ENCODE measurements at places on chromosomes 12 and 14.

- peak; percentile 60 for DNase-seq
These were observed 877 bp downstream of the BAG5 start for GRCh38 chr14:103561381-103562178.

GRCh38 chr14:73014105-73014504, 12.8 kb downstream of the ZFYVE1 start:
- no peak for DNase-seq

DNA sequence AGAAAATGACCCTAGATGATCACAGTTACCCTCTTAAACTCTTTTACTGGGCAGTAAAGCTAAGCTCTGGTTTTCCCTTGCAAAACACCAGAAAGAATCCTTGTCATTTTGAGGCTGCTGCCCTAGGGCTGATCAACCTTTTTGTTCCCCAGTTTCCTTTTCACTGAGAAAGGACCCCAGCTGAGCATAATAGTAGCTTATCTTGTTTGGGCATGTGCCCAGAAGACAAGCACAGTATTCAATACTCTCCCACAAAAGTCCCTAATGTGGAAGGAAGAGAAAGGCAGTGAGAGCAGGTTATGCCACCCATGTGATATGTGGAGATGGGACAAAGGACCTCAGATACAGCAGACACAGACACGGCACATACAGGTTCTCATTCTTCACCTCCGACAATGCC, 332.6 kb upstream of the TMPO start:
- no peak for DNase-seq

DNA sequence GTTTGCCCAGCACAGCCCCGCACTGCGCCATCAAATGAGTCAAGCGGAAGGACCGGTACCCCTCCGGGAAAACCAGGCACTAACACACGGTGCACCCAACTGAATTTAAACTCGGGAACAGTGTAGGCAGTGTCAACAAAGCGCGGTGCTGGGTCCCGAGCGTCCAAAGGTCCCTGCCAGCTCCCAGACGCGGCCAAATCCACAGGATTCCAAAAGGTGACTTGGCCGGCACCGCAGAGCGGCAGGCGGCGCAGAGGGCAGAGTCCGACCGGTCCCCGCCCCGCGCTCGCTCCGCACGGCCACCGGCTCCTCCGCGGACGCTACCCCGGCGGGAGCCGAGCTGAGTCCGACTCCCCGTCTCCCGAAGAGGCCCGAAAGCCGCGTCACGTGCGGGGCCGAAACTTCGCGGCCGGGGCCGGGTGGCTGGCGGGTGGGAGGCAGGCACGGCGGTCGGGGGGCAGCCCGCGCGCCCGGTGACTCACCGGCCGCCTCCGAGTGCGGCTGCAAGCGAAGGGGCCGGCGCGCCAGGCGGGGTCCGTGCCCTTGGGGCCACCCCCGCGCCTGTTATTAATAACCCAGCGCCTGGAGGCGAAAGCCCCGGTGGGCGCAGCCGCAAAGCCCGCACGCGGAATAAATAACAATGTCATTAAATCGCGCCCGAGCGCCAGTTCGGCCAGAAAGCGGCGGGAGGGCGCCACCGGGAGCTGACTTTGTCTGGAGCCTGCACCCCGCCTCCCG, 863 bp downstream of the DENND5B start:
- DNase-seq: peak; percentile 47

- DNase-seq: no peak
These were observed 122.0 kb downstream of the KCNC2 start for GRCh38 chr12:75087654-75088053.

- DNase-seq: no peak
These were observed 11.6 kb downstream of the OTX2 start for GRCh38 chr14:56798447-56799342.

GRCh38 chr12:105198961-105199360, 37.0 kb downstream of the APPL2 start:
- no peak for DNase-seq

- DNase-seq: no peak
These were observed 128.2 kb downstream of the EML1 start for GRCh38 chr14:99921425-99921824.

- DNase-seq: no peak
These were observed 1.7 kb upstream of the EIF5 start for GRCh38 chr14:103332143-103332919.

GRCh38 chr14:99754141-99755067, 38.8 kb upstream of the EML1 start:
- no peak for DNase-seq

- peak; percentile 25 for DNase-seq
These were observed 45.4 kb downstream of the BCAT1 start for GRCh38 chr12:24903329-24904088.

- DNase-seq: no peak
These were observed 11.5 kb upstream of the KRT80 start for GRCh38 chr12:52203079-52203921.

GRCh38 chr12:81573228-81573627, 185.9 kb downstream of the PPFIA2 start:
- DNase-seq: no peak

DNA sequence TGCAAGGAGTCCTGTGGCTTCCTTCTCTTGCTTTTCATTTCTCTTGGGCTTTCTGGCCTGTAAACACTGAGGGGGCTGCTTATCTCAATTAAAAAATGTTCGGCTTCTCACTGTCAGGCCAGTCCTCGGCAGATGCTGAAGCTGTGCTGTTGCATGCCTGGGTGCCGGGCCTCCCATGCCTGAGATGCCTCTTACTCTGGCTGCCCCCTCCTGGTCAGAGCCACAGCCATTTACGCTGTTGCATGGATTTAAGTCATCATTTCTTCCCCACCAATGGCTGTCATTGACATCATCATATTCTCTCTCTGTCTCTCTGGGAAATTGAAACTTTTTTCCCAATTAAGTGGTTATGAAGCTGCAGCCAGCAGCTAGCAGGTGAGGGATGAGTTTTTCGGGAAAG, 53.7 kb downstream of the FOXN4 start:
- no peak for DNase-seq

DNA sequence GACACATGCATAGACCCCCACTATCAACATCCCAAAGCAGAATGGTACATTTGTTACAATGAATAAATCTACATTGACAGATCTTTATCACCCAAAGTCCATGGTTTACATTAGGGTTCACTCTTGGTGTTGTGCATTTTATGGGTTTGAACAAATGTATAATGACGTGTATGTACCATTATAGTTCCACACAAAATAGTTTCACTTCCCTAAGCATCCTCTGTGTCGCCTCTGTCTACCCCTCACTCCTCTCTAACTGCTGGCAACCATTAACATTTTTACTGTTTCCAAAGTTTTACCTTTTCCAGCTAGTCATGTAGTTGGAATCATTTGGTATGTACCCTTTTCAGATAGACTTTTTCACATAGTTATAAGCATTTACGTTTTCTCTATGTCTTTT, 69.5 kb upstream of the LMO3 start:
- DNase-seq: no peak

DNA sequence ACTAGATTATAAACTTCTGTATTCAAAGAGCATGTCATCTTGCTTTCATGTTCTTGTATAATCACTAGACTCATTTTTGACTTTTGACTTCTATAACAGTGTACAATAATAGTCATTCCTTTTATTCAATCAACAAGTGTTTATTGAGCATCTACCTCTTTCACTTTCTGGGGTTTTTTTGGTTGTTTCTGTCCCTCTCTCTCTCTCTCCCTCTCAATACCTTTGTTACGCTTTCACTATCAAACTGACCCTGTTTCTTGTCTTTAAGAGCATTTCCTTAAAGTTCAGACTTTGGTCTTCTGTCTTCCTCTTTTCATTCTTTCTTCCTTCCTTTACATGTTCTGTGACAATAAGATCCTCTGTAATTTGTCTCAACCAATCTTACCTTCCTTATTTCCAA, 49.5 kb downstream of the GPR137C start:
- no peak for DNase-seq

DNA sequence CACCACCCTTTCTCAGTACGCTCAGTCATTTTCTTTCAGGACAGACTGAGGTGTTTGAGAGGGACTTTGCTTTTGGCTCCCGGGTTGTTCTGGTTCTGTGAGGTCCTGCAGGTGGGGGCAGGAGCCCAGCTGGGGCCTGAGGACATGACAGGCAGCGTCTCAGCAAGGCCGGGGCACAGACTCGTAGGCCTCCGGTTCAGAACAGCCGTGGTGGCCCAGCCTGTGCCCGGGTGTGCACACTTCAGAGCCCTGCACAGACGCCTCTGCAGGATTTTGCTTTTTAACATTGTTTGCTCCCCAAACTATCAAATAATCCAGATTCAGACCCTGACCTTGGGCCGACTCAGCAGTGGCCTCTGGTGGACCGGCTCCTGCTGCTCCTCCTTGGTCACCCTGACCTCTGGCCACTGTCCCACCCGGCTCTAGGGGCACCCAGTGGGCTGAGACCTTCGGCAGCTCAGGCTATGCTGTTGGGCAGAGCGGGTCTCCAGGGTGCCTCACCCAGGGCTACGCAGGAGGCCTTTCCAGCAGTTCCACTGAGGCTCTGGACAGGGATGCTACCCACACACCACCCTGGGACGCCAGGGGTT, 65.2 kb downstream of the ADGRD1 start:
- no peak for DNase-seq

DNA sequence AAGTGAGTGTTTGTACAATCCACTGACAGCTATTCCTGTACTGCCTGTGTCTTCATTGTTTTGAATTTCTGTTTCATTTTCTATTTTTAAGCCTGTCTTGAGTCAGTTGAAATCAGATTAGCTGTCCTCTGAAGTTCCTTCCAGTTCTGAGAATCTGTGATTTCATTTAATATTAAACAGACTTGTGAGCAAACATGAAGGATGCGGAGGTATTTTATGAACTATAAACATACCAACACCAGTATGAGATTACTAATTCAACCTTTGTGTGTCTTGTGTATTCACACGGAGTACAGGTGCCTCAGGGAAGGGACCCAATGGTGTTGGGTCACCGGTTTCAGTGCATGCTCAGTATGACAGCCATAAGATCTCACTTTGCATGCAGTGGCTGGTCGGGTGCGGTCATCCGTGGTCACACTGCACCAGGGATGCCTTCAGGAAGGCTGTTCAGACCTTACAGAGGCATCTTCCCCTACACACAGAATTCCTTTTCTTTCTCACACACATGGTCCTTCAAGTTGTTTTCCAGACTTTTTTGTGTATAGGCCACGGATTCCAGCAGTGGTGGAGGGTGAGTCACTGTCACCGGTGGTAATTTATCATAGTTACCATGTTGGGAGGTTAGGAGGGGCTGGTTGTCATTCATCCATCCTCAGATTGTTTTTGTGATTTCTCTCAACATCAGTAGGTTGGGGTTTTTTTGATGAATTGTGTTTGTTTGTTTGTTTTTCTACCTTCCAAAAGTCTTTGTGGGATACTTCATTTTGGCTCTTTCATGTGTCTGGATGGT, 103.0 kb upstream of the SFSWAP start:
- no peak for DNase-seq

DNA sequence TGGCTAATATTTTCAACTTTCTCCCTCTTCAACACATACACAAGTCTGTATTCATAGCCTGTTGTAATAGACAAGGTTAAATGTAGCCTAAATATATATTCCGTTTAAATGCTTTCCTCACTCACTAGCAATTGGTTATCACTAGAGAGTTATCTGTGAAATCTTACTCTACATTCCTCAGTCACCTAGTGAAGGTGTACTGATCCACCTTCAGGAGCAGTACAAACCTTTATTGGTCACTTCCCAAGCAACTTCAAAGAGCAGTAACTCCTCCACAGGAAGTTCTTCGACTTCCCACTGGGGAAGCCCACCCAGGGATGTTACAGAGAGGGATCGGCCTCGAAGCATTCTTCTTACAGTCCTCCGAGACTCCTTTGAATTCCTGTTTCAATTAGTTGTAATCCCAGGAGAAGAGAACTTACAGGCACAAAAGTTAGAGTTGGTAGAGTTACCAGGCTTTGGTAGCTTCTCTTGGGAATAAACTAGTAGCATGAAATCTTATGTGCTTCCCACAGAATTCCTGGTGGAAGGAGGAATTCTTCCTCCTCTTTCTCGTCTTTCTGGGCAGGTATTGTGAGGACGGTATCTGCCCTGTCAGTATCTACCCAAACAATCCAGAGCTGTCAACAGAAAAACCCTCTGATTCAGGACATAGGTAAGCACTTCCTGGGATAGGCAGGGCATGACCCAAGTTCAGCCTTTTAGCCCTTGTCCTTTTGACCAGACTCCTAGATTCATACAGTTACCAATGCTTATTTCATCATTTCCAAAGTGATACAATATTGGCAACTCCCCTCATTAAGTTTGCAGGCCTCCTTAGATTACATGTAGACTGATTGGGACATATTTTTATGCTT, at the start of gene GYS2:
GYS2 (minus strand) TSS at position 603 of the 857 bp plus-strand sequence; CDS start at position 348, 255 bp downstream.
- no peak for DNase-seq

DNA sequence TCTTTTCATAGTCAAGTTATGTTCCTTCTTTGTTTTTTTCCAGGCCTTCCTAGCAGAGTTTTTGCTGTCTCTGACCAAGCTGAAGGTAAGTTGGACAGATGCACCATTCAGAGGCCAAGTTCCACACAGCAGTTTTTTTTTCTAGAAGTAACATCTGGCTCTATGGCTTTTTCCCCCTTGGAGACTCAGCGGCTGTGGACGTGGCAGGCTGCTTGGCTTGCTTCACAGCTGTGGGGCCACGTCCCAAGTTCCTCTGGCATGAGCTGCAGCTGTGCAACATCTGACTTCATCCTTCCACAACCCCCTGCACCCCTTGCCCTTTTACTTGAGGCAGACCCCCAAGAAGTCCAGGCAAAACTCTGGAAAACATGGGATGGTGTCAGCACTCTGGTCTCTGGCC, 24.2 kb upstream of the RHOJ start:
- DNase-seq: no peak

GRCh38 chr12:53115112-53115890, 12.0 kb downstream of the SOAT2 start:
- no peak for DNase-seq

GRCh38 chr12:98743362-98743953, 98.4 kb downstream of the APAF1 start:
- peak; percentile 24 for DNase-seq

DNA sequence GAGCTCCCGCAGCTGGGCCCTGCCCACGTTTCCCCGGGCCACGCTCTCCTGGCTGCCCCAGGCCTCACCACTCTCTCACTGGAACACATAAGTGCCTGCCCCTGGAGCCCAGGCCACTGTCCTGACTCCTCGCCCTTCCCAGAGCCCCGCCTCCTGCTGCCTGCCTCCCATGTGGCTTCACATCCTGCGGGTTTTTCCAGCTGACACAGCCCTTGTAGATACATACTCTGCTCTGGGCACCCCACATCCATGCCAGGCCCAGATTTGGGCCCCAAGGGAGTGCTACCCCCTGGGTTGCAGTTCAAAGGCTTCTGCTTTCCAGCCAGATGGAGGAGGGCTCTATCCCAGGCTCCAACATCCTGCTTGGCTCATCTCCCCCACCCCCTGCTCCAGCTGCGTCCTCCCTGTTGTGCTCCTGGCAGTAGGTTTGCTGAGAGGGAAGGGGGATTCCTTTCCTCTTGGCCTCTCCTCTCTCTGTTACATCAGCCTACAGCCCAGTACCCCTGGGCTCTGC, 60.1 kb downstream of the TSPAN9 start:
- DNase-seq: no peak

DNA sequence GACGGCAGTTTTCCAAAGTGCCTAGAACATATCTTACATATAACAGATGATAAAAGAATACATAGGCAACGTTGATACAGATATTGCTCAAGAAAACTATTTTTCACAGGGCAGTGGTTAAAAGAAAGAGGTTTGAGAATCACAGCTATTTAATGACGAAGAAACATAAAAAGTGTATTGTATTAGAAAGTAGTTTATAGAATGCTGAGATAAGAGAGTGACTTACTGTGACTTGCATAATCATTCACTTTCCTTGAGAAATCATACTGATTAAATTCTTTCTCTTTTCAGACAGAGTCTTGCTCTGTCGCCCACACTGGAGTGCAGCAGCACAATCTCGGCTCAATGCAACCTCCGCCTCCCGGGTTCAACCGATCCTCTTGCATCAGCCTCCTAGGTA, 57.7 kb downstream of the PPP1R12A start:
- DNase-seq: no peak

GRCh38 chr12:16088421-16088820, 177.3 kb downstream of the DERA start:
- no peak for DNase-seq
